Ureter (tissue), 1 donor: ENCODE measurements at places on chromosomes 2 and 18. TPM values are rescaled to one million over a fixed set of nuclear protein-coding genes. Genes with fewer than 3 reads are reported as not detected.

- DNase-seq, result no peak
Observed at GRCh38 chr2:203649176-203649814, 57.1 kb upstream of the CD28 start.

DNA sequence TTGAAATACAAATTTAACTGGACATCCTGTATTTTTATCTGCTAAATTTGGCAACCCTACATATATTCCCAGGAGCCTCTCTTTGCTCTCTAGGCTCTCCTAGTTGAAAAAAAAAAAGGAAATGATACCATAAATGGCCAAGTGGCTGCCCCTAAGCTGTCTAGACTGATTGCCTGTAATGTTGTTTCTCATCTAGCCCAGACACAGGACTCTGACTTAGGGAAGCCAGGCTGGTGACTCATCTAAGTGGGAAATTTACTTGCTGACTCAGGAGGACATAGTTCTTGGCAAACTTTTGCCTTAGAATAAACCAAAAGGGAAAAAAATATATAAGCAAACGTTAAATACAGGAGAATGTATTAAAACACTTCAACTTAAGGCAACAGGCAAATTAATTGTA lies 14.6 kb upstream of the ITGAV start:
- DNase-seq, result peak; percentile 52

- no peak for DNase-seq
Observed at GRCh38 chr2:240505910-240506309, 51.9 kb downstream of the ANKMY1 start.

- DNase-seq, result no peak
Observed at GRCh38 chr2:134705861-134706586, 12.8 kb downstream of the TMEM163 start.

DNA sequence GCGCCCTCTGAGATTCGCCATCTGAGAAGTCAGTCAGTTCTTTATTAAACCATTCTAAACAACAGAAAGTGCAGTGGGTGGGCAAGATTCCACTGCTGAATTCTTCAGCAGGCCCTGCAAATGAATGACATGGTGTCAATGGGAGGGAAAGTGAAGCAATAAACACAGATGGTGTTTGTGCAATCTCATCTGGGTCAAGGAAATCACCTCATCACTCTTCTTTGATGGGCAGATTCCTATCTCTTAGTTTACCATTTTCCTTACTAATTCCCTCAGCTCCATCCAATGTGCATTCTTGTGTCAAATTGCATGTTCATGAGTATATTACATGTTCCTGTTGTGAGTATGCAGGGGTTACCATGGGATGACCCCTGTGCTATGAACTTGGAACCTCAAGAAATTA lies 100.7 kb upstream of the CYP1B1 start:
- DNase-seq, result no peak

DNA sequence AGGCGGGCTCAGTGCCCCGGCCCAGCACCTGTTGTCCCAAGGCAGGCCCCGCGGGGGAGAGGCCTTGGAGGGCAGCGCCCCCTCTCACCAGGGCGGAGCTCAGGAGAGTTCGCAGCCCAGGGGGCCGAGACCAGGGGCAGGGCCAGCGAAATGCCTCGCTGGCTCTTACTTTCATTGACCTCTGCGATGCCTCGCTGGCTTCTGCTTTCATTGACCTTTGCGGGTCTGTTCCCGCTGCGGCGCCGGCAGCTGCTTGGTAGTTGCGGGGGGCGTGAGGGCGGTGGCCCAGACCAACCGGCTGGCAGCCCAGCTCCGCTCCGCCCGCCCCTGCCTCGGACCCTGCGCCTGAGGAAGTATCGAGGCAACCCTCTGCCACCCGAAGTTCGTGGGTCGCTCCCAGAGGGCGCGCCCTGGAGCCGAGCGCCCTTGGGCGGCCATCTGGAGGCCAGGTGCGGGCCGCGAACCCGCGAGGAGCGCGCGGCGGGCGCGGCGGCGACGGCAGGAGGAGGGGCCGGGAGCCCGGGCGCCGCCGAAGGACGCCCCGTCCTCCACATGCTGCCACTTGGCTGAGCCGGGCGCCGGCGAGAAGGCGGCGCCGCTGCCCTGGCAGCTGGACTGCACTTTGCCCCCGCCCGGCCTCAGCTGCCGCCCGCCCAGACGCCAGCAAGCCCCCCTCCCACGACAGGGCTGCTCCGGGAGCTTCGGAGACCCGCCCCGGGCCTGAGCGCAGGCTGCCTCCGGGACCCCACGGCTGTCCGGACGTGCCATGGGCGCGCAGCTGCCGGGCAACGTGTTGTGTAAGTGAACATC lies 118.0 kb upstream of the MSTN start:
- peak; percentile 60 for DNase-seq

GRCh38 chr18:26621161-26622026 lies 73.0 kb upstream of the KCTD1 start:
- DNase-seq, result no peak

DNA sequence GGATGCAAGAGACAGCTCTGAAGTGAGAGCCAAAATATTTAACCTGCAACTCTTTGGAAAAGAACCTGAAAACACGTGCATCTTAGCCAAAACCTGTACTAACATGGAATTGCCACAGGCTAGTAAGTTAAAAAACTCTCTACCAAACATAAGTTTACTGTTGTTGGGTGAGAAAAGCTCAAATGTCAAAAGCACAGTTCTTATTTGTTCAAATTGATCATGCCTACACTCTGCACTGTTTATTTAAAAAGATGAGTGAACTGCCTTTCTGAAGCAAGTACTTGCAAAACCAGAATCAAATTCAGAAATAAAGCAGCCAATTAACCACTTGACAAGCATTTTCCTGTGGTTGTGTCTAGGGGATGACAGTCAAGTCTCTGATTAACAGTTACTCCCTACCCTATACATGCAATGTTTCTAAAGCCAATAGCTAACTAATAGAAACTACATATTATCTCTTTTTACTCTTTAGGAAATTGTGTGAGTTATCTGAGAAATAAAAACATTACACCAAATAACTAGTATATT lies 5.6 kb downstream of the IKZF2 start:
- no peak for DNase-seq

CLIP4 gene
- 32.8 TPM for total RNA-seq

GRCh38 chr2:160376576-160376975 lies 117.0 kb downstream of the RBMS1 start:
- no peak for DNase-seq

DNA sequence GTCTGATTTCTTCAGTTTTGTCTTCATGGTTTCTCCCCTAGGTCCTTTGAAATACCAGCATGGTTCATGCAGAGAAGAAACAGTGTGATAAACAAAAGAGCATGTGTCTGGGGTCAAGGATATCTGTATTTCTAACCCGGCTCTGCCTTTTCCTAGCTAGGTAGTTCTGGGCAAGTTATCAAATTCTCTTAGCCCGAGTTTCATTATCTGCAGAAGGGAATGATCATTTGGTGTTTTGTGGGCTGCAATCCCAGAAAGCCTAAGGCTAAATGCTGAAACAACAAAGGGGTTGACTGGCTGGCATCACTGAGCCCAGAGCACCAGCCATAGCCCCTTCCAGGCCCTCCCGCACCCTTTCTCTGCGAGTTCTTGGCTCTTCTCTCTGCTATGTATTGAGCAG lies 51.7 kb upstream of the DAPL1 start:
- DNase-seq, result no peak

DNA sequence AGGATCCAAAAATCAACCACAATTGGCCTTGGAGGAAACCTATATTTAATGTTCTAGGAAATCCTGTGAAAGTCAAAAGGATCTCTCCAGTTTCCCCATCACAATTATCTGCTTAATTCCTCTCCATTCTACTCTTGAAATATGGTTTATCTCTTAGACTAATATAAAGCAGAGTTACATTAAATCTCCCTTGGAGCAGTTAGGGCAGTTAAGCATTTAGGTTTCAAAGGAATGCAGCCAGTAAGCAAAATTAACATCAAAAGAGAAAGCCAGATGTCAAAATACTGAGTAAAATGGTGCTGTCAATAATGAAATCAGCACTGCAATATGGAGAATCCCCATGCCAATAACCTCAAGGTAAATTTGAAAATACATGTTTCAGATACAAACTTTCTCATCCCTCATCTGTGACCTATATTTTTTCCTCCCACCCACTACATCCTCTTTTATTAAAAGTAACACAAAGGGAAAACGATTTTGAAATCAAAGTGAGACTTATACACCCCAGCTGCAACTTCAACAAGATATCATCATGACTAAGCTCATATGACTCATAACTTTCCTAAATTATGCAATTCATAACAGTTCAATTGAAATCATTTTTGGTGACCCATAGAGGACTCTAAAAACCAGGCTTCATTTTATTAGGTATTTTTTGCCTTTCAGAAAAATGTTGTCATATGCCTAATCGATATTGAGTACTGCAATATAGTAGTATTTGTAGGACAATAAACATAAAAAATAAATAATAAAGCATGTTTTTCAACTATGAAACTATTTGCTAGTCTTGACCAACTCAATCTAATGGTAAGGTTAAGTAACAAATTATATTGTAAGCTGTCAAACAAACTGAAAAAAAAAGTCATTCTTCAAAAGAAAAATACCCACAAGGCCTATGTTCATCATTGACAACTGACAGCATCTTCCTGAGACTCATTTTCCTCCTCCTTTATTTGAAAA lies 3.1 kb downstream of the ADAM17 start:
- no peak for DNase-seq

- no peak for DNase-seq
Observed at GRCh38 chr18:38648179-38648578, 1082.6 kb upstream of the CELF4 start.

C1GALT1C1L gene
- total RNA-seq, result 0.99 TPM

HAAO gene
- total RNA-seq, result 14.1 TPM

GRCh38 chr2:215532844-215533243 lies 97.0 kb upstream of the FN1 start:
- no peak for DNase-seq

DNA sequence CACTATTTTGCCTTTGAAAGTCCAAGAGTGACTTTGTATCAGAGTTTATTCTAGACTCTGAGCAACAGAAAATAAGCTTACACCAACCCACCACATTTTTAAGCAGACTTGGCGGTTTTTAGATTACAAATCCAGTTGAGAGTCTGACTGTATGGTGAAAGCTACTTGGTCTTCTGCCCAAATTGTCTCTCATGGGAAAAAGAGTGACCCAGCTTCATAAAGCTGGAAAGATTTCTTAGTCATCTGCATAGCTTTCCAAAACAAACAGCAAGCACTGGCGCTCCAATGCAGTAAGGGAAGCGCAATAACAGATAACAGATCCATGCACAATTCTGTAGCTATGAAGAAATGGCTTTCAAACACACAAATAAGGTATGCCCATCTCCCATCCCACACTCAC lies 7.1 kb downstream of the DSG1 start:
- no peak for DNase-seq

DNA sequence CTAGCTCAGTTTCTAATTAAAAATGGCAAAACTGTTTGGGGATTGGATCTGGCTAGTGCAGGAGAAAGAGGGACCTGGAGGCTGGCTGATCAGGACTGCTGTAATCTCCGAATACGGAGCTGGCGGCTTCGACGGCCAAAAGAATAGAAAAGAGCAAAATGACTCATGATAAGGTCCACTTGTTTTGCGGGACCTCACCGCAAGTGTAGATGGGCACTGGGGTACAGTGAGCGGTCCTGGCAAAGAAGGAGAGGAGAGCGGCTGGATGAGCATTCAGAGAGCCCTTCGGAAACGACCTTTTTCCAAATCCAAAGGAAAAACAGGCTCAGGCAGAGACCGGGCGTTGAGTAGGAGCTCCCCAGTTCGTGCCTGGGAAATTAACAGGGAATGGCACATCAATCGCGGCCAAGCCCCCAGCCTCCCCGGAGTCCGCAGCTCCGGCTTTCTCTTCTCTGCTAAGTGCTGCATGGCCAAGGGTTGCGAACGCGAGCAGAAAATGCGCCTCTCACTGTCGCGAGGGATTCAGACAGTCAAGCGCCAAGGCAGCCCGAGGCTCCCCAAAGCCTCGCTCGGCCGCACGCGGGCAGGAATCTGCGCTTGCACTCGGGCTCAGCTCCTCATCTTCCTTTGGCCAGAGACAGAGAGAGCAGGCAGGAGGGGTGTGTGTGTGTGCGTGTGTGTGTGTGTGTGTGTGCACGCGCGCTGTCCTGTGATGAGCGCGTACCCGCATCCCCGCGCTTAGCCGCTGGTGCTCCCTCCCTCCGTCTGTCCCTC lies 1.8 kb downstream of the DCC start:
- no peak for DNase-seq

DNA sequence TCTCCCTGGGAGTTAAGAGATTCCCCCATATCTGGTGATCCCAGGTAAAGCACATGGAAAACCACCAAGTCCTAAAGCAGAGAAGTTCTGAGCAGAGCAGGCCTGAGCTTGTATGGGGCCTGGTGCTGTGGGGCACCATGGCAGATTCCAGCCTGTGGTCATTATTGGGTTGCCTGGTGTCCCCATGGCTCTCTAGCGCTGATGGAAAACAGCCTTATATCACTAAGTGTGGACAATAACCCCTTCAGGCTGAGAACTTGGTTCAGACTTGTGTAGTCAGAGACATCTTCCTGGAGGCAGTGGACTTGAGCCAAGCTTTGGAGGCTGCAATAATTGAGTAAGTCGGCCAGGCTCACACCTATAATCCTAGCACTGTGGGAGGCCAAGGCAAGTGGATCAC lies 96.8 kb downstream of the MCFD2 start:
- DNase-seq, result no peak

DNA sequence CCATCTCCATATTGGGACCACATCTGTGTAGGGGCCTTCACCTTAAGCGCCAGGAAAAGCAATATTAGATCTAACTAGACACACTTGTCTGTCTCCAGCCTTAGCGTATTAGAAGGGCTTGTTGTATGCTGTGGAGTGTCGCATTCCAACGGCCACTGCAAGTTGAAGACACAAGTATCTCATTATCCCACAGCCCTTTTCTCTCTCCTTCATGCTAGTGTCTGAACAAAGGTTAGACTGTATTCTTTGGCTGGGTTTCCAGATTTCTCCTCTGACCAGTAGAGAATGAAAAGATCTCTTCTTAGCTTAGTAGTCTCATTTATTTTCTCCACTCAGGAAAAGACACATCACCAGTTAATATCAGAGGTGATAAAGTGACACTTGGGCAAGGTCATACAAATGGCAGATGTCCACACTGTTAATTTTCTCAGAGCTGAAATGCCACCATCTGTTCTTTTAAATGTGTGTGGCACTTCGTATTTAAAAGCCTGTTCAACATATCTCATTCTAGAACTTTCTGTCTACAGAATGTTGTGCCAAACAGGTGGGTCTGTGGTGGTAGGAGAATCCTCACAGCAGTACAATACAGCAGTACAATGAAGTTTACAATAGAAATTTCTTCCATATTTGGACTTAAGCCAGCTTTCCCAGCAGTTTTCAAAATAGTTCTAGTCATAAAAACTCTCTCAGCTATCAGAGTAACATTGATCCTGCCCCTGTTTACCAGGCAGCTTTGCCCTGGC lies 94.0 kb upstream of the ITGA6 start:
- DNase-seq, result no peak

GAL3ST2 gene
- 0.47 TPM for total RNA-seq

DNA sequence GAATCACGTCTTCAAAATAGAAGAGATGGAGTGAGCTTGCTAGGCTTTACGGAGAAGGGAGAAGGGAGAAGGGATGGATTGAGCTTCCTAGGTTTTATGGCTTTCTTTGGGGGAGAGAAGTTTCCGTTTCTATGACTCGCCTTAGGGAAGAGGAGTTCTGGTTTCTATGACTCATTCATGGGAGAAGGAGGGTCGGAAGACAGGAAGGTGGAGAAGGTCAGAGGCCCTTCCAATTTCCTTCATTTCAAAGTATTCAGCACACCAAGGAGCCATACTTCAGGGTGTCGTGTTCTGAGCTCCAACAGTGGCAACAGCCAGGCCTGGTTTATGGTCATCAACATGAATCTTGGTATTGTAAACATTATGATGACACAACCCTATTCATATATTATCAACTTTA lies 284.7 kb upstream of the VWC2L start:
- no peak for DNase-seq

TCF23 gene
- total RNA-seq, result 0.42 TPM

COL5A2 gene
- total RNA-seq, result 21.8 TPM

CAPN14 gene
- total RNA-seq, result 0.62 TPM
